Iris pigment epithelial cell (primary cell): ENCODE measurements at places on chromosomes 3 and 15.
A peak's percentile ranks its signal among the peaks of the same experiment; 100 is the strongest.

- DNase-seq = peak; percentile 15
Observed at GRCh38 chr3:149258298-149258697, 36.7 kb upstream of the CP start.

DNA sequence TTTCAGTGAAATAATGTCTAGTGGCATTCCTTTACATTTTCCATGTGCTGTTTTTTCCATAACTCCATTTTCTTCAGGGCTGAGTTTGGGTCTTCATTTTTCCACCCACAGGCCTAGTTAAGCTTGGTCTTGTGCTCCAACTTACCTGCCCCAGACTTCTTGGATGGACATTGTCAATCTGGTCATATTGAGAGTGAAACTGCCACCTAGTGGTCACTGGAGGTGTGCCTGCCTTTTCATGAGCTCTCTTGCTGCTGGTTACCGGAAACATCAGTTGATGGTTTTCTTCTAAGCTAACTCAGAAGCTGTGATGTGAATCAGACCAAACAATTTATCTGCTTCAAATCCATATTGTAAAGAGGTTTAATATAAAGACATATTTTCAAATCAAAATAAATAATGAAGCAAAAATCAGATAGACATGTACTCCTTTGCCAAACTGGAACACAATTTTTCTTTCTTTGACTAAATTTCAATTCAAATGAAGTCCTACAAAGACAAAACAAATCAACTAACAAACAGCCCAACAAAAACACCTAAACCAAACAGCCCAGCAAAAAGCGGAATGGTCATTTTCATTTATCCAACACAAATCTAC, 135.1 kb upstream of the RASGRP1 start:
- DNase-seq = peak; percentile 68

GRCh38 chr15:82812994-82813393, 3.6 kb downstream of the WHAMM start:
- peak; percentile 12 for DNase-seq

DNA sequence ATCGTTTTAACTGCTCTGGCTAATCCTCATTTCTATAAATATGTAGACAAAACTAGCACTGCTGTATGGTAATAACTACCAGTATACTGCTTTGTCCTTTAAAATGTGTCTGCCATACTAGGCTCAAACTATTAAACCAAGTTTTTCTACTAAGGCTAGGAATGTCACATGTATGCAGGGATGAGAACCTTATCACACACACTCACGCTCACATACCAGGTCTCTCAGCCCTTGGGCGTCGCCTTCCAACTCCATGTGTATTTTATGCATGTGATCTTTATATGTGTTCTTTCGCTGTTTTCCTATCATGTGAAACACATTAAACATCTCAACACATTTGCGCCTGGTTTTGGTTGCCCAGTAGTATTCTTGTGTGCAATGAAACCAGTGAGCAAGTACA, 32.6 kb downstream of the ATP2C1 start:
- DNase-seq = no peak

GRCh38 chr3:158573714-158574113, 2.7 kb downstream of the MLF1 start:
- DNase-seq = peak; percentile 5

GRCh38 chr15:74541494-74542165, 610 bp downstream of the ARID3B start:
- peak; percentile 51 for DNase-seq

- DNase-seq = no peak
Observed at GRCh38 chr15:88655800-88656488, 17.1 kb downstream of the ISG20 start.

DNA sequence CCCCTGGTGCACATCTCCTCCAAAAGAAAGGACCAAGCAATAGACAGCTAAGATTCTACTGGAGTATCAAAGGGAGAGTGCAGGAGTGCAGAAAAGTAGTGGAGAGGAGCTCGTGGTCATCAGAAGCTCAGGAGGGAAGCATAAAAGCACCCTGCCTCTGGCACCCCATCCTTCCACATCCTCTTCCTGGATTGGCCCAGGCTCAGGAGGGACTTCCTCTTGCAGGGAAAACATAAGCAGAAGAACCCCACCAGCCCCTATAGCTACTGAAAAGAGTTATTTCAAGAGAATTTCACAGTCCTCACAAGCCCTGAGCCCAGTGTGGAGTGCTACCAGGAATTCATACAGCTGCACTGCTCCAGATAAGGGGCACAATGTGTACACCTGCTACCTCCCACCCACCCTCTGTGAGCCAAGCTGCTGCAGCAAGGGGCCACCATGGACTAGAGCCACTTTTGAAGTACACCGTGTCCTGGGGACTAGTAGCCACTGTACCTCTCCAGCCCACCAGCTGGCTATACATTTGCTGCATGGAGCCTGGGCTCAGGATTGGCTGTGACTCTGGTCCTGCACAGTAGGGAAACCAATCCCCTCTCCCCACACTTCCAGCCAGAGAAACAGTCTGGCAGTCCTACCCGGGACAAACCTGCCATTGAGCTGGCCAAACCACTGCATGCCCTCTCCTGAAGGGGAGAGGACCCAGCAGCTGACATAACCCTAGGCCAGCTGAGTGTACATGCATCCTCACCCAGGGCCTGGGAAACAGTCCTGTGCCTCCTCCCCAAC, 43.0 kb downstream of the CD200R1 start:
- no peak for DNase-seq

DNA sequence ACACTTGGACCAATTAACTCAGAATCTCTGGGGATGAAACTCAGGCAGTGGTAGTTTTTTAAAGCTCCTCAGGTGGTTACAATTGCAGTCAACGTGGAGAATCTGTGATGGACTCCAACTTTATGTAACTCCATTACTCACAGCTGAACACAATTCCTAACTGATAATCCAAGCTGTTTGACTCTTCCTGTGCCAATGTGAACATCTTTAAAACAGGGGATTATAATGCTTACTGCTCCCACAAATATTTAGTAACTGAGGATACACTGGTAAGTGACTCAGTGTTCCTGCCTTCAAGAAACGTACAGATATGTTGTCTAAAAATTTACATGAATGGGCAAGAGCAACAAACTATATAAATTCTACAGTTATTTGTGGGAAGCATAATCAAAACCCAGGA, 85.6 kb downstream of the OSBPL10 start:
- peak; percentile 81 for DNase-seq
